ENCODE measurements at places on chromosomes 12 and 14. TPM values are rescaled to one million over a fixed set of nuclear protein-coding genes. Genes with fewer than 3 reads are reported as not detected.
A peak's percentile ranks its signal among the peaks of the same experiment; 100 is the strongest.

GRCh38 chr14:77603654-77604255 lies 12.7 kb downstream of the SPTLC2 start:
- DNase-seq = no peak

DNA sequence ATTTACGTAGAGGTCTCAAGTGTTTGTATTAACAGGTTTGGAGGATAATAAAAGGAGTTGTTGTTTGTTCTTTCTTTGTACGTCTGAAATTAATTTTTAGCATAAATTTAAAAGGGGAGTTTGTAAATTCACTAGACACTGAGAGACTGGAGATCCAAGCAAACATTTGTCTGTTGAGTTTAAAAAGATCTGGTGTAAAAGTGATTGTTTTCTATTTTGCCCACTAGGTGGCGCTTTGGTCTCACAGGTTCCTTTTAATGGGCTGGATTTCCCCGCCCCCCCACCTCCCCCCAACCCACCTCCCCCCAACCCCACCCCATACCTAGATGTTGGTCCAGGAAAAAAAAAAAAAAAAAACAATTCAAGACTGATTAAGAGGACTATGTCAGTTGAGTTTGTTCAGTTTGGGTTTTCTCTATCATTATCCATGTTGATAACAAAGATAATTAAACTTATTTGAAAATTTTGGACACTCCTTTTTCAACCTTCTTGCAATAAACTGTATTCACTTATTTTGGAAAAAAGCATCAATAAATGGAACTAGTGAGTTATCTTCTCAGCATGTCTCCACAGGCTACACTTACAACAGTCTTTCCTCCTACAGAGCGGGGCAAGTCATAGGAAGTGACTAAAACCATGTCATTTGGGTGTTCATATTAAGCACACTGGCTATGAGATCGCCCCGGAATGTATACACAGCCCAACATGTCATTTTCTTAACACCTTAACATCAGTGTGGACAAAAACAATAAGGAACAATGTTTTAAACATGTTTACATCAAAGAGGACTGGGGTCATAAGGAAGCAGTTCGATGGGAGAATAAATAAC lies 841.1 kb downstream of the NRXN3 start:
- DNase-seq = no peak

DNA sequence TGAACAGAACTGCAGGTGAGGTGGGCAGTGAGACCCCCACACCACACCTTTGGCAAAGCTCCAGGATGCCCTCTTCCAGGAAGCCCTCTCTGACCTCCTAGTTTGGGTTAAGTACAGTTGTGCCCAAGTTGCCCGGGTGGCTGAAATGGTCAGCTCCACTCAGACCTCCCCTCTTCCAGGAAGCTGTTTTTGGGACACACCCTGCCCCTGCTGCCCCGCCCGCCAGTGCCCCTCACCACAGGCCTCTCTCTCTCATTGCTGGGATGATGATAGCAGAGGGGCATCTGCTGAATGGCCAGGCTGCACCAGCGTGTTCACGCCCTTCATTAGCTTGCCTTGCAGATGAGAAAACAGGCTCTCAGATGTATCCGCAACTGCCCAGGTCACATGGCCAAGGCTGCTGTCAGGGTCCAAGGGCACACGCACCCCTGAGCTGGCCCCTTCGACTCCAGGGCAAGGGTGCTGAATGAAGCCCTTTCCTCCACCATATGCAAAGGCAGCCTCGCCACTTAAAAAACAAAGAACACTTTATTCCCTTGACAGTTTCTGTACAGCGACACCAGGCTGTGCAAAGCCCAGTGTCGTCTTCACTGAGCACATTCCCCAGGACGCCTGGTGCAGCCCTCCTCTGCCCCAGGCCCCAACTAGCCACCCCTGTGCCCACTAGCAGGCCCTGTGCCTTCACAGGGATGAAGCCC lies 15.5 kb downstream of the SLC25A29 start:
- DNase-seq = no peak

DNA sequence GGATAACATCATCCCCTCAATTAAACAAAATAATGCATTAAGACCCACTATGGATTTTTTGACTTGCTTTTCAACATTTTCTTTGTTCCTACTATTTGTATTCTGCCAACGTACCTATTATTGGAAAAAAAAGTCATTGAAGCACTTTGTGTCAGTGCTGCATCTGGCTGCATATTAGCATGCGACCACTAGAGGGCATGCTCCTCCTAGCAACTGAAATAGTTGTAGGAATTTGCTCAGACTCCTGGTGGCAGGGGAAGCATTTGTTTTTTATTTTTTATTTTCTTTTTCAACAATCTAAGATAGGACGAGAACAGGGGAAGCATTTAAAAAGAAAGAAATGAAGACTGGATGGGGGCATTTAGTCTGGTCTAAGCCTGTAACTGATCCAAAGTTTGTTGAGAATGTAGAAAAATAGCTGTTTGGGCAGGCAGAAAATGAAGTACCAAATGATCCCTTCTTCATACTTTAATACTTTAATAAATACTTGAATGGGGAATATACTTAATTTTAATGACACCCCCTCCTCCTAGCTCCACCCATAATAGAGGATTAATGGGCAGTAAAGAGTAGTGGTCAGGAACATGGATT lies 14.5 kb upstream of the CLEC4A start:
- DNase-seq = peak; percentile 86

DNA sequence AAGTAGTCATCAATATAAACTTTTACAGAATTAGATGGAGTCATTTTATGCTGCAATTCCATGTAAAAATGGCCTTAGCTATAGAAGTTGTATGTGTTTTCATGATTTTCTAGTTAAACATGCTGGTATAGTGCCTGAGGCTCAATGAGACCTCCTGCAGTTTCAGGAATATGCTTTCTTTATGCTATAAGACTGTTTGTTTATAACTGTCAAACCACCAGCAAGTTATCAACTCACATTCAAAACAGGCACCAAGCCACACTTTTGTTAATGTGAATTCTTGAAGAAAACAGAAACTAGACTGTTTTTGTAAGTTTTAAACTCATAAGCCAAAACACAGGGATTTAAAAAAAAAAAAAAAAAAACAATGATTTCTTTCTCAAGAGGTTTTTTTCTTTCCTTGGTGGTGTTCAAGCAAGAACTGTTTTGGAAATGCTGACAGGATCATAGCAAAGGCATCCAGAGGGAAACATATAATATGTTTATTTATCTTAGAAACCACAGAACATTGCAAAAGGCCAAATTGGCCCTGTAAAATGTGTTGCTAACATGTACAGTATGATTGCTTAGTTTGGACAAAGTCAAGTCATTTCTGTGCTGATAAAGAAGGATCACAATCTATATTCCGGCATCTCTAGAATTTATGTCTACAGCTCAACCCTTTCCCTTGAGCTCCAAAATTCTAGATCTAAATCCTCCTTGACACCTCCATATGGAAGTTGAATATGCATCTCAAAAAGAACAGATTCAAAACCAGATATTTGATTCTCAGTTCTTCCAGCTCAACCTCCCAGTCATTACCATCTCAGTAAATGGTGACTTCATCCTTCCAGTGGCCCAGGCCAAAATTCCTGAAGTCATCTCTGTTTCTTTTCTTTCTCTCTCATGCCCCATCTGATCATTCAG lies 29.0 kb upstream of the LUM start:
- no peak for DNase-seq

The DIO3 gene
- total RNA-seq = not detected

The USP44 gene
- total RNA-seq = 7.1 TPM

The BATF gene
- 172 TPM for total RNA-seq

The VAMP1 gene
- total RNA-seq = 26.7 TPM

GRCh38 chr12:46265734-46266133 lies 3.1 kb downstream of the SLC38A1 start:
- DNase-seq = no peak

DNA sequence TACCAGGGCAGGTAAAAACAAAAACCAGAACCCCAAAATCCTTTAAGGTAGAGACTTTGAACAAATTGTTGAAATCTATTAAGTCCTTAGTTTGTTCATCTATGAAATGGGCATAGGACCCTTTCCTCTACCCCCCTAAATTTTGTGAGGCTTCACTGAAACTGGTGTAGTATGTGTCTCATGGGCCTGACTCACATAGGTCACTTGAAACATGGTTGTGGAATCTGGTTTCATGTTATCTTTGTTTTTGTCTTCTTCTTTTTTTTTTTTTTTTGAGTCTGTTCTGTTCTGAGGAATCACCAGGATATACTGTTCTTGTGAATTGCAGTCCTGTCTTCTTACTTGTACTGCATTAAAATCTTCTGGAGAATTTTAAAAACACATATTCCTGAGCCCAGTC lies 202.2 kb downstream of the KTN1 start:
- no peak for DNase-seq

DNA sequence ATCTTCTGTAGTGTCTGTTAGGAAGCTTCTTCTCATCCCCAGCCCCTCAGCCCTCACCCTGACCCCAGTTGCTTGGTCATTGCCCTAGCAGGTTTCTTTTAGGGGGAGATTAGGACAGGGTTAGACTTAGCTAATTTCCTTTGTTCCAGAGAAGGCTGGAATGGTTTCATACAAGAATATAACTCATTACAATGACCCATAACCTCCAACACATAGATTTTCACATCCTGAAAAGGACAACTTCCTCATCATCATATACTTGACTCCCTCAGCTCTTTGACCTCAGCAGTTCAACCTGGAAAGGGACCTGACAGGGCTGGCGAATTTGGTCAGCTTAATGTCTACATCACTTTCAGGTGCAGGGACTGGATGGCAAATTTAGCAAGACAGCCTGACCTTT lies 8.0 kb upstream of the BHLHE41 start:
- no peak for DNase-seq

DNA sequence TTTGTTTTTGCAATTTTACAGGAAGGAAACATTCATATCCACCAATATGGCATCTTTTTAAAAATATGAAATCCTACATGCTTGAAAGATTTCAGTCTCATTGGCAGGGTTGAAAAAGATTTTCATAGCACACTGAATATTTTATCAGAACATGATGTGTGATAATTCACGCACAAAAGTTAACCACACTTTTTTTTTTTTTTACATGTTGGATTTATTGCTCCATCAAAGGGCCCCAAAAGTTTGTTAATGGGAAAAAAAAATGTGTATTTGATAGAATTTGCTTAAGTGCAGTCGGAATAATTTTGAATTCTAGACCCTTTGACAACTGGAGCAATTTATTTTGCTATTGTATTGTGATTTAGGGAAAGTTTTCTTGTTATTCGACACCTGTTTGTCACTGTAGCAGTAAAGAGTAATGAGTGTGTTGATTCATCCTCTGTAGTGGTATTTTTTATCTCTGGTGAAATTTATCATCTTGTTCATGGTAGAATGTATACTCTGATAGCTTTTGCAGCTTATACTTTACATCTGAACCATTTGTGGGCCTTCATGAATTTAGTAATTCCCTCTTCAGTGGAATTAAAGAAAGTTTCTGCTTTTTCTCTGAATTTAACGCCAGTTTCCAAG lies 1.1 kb downstream of the EML1 start:
- DNase-seq = no peak

The SYNDIG1L gene
- not detected for total RNA-seq

DNA sequence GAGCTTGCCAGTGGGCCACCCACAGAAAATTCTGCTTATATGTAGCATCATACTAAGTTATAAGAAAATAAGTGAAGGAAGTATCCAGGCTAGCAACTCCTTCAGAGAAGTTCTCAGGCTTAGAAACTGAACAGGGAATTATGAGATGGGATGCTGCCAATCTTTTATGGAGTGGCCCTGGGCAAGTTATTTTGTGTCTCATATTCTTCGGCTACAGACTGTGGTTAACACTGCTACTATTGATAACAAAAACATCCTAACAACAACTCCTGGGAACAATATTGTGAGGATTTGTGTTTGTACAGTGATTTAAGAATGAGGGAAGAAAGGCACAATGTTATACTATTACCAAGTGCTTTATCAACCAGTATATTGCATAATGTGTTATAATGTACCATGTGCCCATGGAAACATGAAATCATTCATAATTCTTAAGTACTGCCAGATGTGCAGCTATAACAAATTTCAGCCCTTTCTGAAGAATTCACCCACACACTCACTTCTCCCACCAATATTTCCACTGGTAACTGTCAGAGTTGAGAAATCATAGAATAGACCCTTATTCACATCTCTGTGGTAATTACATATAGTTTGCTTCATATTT lies 113.3 kb upstream of the SOX5 start:
- DNase-seq = no peak

DNA sequence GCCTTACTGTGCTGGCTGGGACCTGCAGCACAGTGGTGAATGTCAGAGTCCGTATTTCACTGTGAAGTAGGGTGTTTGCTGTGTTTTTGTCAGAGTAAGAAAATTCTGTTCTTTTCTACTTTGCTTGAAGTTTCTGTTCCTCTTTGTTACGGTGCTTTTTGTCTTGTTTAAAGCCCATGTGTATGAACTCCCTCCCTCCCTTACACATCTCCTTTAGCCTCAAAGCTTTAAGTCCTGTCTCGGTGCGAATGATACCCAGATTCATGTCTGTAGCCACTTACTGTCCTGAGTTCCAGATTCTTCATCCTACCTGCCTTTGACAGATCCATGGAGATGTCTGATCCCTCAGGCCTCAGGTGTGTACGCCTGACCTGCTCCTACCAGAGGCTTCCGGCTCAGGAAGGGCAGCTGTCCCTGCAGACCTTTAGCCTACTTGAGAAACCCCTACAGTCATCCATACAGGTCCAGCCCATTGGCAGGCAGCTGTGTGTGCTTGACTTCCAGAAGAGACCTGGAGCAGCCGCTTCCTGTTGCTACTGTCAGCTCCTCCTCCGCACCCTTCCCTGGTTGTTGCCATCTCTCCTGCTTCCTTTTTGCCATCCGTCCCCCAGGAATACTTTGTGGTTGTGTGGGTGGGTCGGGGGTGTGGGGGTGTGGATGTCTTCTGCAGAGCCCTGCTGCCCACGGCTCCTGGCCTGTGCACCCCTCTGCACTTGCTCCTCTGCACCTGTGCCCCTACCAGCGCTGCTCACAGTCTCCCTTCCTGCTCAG lies 72.9 kb downstream of the DDX51 start:
- DNase-seq = no peak

The NYNRIN gene
- 0.02 TPM for total RNA-seq

GRCh38 chr14:40629144-40629543 lies 977.5 kb upstream of the LRFN5 start:
- no peak for DNase-seq

The ABCC9 gene
- not detected for total RNA-seq

- no peak for DNase-seq
Observed at GRCh38 chr14:103382376-103382775, 2.8 kb upstream of the MARK3 start.

DNA sequence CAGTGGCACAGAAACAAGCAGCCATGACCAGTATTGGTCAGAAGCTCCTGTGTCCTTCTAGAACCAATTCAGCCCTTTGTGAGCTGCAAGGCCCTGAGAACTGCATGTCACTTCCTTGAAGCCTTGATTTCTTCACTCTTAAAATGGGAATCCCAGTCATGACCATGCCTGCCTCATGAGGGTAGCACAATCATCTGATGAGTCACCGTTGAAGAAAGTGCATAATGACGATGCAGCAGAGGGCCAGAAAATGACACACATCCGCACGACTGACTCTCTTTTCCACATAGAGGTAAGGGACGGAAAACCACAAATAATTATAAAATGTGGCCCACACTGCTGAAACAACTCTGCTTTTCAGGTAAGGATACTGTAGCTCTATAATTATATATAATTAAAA lies 777.4 kb downstream of the BCL11B start:
- no peak for DNase-seq
